ENCODE measurements at places on chromosomes 13 and 19.

GRCh38 chr19:5200844-5201243, 139.8 kb downstream of the PTPRS start:
- DNase-seq, result peak; percentile 36

DNA sequence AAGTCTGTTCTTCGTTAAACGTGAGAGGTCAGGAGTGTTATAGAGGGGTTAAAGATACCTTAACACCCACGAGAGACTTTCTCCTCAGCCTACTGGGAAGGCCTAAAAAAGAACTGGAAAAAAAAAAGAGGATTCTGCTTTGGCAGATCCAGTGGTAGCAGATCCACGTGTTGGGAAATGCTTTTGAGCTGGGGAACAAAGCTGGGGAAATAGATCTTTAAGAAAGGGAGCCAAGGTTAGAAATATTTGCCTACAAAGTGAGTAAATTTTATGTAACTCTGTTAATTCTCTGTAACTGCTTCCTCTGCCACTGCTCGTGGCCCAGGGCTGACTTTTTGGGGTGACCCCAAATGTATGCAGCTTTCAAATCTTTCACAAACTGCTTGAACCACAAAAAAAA, 11.7 kb downstream of the RFX2 start:
- no peak for DNase-seq

DNA sequence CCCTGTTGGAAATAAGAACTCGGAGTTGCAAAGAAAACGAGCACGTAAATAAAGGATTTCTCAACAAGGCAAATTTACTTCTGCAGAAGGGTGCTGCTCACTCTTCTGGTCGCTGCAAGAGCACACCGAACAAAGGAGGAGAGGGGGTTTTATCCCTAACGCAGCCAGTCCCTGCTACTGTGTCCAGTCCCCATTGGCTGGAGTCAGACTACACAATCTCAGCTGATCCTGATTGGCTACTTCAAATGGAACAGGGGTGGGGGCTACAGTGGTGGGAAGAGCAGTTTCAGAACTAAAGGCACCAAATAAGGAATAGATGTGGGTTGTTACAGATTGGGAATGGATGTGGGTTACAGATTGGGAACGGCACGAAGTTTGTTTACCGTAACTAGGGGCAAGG, 63.9 kb upstream of the MCF2L start:
- no peak for DNase-seq

- peak; percentile 23 for DNase-seq
Observed at GRCh38 chr13:109818886-109819285, 32.5 kb upstream of the IRS2 start.

DNA sequence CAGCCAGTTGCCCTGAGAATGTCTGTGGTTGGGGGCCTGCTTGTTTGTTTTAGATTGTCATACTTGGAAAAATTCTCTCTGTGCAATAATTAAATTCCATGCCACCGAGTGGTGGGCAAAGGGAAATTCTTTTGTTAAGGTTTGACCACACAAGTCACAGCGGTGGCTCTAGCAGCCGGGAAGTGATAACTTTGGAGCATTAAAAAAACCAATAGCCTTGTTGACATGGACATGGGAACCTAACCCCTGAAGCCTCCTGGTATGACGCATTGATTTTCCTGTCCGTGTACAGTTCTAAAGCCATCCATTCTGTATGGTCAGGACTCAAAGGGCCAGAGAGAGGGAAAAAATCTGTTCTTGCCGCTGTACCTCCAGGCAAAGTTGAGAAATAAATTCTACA, 384.9 kb upstream of the ZNF507 start:
- no peak for DNase-seq

GRCh38 chr13:109516186-109516585, 270.2 kb downstream of the IRS2 start:
- no peak for DNase-seq

- peak; percentile 91 for DNase-seq
Observed at GRCh38 chr13:29621051-29621800, 25.7 kb upstream of the SLC7A1 start.

DNA sequence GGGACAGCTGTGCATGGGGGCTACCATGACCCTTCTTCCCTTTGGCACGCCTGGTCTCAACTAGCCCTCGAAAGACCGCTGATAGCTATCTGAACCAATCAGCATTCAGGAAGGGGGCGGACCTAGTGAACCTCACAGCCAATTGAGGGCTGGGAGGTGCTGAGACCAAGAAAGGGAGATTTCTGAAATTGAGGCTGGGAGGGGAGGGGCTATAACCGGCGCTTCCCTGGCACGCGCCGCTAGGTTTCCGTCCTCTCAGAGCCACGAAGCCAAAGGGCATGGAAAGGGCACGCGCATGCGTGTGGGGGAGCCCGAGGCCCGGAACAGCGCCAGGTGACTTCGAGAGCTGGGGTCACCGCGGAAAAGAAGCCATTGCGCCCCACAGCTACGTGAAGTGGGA, 4.2 kb upstream of the PAFAH1B3 start:
- no peak for DNase-seq

DNA sequence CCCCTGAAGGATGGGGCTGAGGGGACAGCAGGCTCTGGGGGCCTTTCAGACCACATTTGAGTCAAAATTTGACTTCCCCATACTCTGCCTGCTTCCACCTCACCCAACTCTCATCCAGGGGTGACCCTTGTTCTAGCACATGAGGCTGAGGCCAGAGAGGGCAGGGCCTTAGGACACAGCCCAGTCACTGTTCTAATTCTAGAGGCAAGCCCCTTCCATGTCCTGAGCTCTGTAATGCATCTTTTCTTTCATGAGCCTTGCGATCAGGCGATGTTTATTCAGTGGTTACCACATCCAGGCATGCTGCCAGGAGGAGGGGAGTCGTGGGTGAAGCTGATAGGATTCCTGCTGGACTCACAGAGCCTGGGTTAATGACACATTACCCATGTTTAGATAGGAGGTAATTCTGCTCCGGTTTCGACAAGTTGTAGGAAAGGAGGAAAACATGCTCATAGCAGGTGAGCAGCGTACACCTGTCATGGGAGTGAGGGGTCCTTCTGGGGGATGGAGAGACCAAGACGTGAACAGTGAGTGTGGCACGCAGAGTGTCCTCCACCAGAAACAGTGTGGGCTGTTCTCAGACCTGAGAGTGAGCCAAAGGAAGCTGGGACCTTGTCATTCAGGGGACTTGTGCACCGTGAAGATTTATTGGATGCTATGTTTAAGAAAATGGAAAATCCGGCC, 9.3 kb downstream of the RPS9 start:
- DNase-seq, result peak; percentile 96

DNA sequence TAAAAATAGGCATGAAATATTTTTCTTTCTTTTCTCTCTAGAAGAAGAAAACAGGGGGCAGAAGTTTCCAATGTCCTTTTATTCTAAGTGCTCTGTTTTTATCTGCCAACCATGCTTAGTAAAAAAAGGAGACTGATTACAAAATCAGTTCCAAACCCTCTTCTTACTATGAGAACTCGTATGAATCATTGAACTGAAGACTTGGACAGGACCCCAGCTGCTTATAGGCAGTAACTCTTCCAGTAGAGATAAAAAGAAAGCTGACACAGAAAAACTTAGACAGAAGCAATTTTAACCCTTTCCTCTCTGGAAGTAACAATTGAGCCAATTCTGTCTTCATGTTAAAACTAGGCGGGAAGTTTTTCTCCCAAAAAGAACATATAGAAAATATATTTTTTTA, 24.5 kb upstream of the FREM2 start:
- DNase-seq, result peak; percentile 10

GRCh38 chr19:49020342-49020741, 3.5 kb upstream of the LHB start:
- no peak for DNase-seq

DNA sequence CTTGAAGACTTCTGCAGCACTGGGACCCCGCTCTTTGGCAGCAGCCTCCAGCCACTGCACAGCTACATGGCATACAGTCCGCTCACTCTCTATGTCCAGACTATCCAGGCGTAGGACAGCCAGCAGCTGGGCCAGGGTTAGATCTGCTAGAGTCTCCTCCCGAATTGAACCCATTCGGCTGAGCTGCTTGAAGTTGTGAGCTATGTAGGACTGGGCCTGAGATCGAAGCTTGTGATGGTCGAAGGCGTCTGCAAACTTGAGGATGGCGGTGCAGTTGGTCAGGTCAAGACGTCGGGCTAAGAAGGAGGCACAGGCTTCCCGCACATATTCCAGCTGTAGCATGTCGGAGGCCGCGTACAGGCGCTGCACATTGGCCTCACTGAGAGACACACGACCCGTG, 900 bp downstream of the KBTBD7 start:
- no peak for DNase-seq

GRCh38 chr19:5692723-5693194, 2.7 kb downstream of the RPL36 start:
- DNase-seq, result peak; percentile 43

DNA sequence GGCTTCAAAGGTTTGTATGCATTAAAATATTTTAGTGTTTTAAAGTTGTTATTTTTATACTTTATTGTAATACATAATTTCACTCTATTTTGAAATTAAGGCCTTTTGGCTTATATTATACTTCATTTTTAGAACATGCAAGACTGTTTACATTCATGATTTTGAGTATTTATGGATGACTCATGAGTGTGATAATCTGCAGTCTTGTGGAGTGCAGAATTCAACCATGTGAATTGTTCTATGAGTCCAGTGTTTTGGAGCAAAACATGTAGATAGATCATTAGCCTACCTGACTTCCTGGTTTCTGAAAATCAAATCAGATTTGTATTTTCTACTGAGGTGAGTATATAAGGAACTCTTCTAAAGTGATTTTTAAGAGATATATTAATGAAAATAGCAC, 241.8 kb downstream of the PCCA start:
- DNase-seq, result peak; percentile 24

- DNase-seq, result peak; percentile 63
Observed at GRCh38 chr19:4866595-4867424, 657 bp downstream of the PLIN3 start.

DNA sequence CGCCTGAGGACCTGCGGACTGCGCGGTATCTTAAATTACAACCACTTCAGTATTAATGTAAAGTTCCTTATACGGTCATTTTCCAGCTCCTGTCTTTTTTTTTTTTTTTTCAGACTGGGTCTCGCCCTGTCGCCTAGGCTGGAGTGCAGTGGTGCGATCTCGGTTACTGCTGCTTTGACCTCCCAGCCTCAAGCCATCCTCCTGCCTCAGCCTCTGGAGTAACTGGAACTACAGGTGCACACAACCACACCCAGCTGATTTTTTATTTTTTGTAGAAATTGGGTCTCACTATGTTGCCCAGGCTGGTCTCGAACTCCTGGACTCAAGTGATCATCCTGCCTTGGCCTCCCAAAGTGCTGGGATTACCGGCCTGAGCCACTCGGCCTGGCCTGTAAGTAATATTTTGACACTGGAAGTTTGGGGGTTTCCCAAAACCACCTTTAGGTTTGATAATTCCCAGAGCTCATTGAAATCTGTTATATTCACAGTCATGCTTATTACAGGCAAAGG, 406 bp upstream of the EID2B start:
- no peak for DNase-seq

DNA sequence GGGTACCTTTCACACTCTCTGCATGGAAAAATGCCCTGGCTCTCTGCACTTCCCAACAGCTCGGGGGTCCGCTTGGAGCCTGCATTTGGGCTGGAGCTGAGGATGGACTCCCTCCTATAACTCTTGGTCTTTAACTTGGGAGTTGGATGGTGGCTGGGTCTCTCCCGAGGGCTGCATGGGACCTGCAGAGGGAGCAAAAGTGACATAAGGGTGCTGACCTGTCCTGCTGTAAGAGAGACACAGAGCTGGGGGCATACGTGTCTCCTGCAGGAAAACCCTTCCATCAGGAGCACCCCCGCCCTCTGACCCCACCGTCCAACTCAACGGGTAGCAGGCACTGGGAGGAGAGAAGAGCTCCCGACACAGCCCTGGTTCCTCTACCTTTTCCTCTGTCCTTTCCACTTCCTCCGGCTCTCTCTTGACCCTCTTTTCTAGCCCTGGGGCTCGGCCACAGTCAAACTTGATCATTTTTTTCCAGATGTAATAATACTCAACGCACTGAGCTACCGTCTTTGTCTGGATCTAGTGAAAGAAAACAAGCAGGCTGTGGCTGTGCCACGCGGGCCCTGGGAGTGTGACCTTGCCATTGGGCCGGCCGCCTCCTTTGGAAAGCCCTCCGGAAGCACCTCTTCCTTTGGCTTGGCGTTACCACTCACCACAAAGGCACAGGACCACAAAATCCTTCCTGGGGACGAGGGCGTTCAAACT, 6.8 kb upstream of the NAPA start:
- no peak for DNase-seq

- no peak for DNase-seq
Observed at GRCh38 chr13:48723168-48723567, 69.4 kb downstream of the CYSLTR2 start.

- DNase-seq, result no peak
Observed at GRCh38 chr13:112772539-112772909, 82.7 kb downstream of the ATP11A start.

DNA sequence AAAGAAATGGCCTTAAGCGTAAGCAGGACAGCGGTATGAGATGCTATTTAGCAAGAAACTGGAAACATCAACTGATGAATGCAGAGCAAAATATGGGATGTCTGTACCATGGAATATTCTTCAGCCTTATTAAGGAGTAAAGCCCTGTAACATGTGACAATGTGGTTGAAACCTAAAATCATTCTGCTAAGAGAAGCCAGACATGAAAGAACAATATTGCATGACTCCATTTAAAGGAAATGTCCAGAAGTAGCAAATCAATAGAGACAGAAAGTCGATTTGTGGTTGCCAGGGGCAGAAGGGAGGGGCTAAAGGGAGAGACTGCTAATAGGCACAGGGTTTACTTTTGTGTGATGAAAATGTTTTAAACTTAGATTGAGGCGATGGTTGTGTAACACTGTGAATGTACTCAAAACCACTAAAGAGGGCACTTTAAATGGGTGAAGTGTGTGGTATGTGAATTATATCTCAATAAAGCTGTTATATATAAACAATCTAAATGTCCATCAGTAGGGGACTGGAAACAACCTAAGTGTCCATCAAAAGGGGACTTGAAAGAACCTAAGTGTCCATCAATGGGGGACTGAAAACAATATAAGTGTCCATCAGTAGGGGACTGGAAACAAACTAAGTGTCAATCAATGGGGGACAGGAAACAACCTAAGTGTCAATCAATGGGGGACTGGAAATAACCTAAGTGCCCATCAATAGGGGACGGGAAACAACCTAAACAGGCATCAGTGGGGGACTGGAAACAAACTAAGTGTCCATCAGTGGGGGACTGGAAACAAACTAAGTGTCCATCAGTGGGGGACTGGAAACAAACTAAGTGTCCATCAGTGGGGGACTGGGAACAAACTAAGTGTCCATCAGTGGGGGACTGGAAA, 45.4 kb downstream of the CCL25 start:
- DNase-seq, result no peak

GRCh38 chr19:7687177-7687576, 6.5 kb downstream of the TRAPPC5 start:
- DNase-seq, result no peak

GRCh38 chr13:106047859-106048258, 487.6 kb downstream of the EFNB2 start:
- DNase-seq, result peak; percentile 10

Measured in ELR (cell line).